Naive thymus-derived CD4-positive, alpha-beta T cell (primary cell): ENCODE measurements at places on chromosomes 12 and 14. TPM values are rescaled to one million over a fixed set of nuclear protein-coding genes. Genes with fewer than 3 reads are reported as not detected.

DNA sequence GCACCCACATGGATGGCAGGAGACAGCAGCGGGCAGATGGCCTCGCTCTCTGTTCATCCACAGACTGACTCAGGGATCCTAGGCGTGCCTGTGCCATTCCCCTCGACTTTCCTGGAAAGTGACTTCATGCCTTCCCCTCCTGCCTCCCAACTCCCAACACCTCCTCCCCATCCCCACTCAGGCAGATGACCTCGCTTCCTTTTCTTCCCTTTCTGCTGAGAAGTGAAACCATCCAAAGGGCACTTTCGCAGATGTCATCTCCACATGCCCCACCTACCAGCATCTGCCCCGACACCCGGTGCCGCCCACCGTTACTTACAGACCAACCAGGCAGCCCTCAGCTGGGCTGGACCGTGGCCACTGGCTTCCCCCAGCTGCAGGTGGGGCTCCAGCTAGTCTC lies 29.6 kb downstream of the BEGAIN start:
- no peak for DNase-seq

DNA sequence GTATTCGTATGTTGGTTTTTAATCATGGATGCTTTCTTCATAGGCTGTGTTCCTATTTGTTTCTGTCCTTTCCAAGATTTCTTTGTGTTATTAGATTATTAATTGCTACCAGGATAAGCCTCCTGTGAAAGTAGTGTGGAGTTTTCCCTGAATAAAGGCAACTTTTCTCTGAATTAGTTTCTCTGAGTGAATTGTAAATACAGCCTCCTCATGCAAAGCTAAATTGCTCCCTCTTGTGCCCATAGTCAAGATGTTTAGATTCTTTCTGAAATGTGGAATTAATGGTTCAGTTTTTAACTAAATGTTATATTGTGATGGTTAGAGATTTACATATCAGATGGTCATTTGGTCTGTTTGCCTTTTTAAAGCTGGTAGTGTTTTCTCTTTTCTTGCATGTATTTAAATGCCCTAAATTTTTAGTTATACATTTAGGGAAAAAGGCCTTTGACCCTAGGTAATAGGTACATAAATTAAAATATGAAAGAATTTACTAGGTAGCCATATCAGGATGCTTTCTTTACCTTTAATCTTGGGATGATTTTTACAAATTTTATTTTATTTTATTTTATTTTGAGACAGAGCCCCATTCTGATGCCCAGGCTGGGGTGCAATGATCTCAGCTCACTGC lies 8.9 kb downstream of the APAF1 start:
- DNase-seq: peak; percentile 63

- DNase-seq: no peak
Observed at GRCh38 chr12:102095677-102096263, 24.1 kb downstream of the NUP37 start.

DNA sequence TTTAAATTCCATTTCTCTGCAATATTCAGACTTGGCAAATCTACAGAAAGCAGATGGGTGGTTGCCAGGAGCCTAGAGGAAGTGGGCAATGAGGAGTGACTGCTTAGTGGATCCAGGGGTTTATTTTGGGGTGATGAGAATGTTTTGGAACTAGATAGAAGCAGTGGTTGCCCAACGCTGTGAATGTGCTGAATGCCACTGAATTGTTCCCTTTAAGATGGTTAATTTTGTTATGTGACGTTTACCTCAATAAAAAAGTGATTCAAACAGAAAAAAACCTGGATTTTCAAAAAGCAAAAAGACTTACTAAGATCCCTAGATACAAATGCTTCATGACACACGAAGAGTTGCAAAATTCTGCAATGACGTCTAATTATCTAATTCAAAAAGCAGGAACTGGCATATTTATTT lies 34.2 kb downstream of the DAO start:
- no peak for DNase-seq

DNA sequence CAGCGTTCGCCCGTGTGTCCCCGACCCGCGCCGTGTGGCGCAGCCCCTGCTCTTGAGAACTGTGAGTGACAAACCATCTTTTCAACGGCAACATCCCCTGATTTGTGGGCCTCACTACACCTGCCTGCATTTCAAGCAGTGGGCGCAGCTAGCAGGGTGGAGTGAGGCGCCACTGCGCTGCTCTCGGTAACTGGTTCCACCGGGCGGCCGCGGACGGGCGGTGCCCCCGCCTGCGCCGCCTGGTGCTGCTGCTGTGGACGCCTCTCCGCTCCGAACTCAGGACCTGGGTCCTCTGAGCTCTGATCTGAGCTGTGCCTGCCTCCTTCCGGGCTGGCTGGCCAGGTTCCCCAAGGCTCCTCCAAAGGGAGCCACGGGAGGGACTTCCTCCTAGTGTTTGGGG lies 5.9 kb upstream of the DEGS2 start:
- no peak for DNase-seq

DNA sequence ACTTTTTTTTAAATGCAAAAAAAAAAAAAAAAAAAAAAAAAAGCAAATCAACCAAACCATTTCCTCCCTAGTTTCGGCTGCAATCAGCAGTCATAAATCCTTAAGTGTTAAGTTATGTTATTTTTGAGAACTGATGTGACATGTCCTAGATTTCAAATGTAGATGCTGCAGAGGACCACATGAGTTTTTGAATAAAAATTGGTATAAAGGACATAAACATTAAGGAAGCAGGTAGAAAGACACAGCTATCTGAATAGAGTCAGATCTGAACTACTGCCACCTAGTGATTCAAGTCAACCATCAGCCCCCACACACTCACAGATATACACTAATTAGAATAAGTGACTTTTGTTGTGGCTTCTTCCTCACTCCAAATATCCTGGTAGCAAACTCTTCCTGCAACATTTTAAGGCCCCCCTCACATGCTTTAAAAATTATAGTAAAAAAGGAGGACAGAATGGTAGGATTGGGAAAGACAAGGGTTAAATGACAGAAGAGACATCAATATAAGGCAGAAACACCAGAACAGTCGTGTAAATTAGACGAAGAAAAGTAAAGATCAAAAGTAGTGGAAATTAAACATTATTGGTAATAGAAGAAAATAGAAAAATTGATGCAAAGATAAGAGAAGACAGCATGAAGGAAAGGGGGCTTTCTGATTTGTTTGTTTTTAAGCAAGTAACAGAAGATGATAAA lies 394.5 kb upstream of the ATP2B1 start:
- DNase-seq: peak; percentile 51

GRCh38 chr14:75216427-75217006 lies 40.1 kb upstream of the TMED10 start:
- no peak for DNase-seq

Gene SALL2
- polyA plus RNA-seq: 5.9 TPM
